ENCODE measurements at places on chromosomes 2 and 18. TPM values are rescaled to one million over a fixed set of nuclear protein-coding genes. Genes with fewer than 3 reads are reported as not detected.

The ABCB6 gene
- 16.7 TPM for total RNA-seq

GRCh38 chr2:119367472-119368099, 809 bp downstream of the DBI start:
- H3K27me3 ChIP-seq, result no peaks in the 10 kb centered on the region
- peaks cover 18% of the 10 kb centered on the region for H3K36me3 ChIP-seq
- peak; percentile 70 for DNase-seq
- peak overlapping the region; percentile 92 for H3K4me3 ChIP-seq

The TMEM37 gene
- total RNA-seq, result not detected

DNA sequence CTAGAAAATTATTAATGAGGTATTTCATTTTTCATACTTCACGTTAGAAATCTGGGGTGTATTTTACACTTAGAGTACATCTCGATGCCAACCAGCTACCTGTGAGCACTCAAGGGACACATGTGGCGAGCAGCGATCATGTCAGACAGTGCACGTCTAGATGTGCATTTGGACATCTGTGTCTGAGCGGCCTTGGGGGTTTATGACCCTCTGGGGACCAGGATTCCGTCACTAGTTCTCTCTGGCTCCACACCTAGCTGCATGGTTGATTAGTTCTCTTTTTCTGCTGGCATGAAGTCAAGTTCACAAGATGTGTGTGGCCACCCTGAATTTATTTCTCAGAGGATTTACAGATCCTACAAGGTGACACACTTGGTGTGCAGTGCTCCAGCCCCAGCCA, 192.2 kb downstream of the TSN start:
- peaks cover 10% of the 10 kb centered on the region for H3K27me3 ChIP-seq
- no peaks in the 10 kb centered on the region for H3K36me3 ChIP-seq
- DNase-seq, result no peak
- no peaks in the 10 kb centered on the region for H3K4me1 ChIP-seq

- no peak for DNase-seq
- no peak overlapping the region for H3K27ac ChIP-seq
- no peaks in the 10 kb centered on the region for H3K27me3 ChIP-seq
- H3K4me3 ChIP-seq, result no peak overlapping the region
- no peaks in the 10 kb centered on the region for H3K4me1 ChIP-seq
- no peaks in the 10 kb centered on the region for H3K36me3 ChIP-seq
Measured at GRCh38 chr2:158586491-158586890, 129.7 kb downstream of the PKP4 start.

- no peak overlapping the region for H3K4me3 ChIP-seq
- no peaks in the 10 kb centered on the region for H3K36me3 ChIP-seq
- H3K4me1 ChIP-seq, result no peaks in the 10 kb centered on the region
- DNase-seq, result no peak
- H3K27ac ChIP-seq, result no peak overlapping the region
Measured at GRCh38 chr2:206368933-206369569, 74.3 kb upstream of the ADAM23 start.

DNA sequence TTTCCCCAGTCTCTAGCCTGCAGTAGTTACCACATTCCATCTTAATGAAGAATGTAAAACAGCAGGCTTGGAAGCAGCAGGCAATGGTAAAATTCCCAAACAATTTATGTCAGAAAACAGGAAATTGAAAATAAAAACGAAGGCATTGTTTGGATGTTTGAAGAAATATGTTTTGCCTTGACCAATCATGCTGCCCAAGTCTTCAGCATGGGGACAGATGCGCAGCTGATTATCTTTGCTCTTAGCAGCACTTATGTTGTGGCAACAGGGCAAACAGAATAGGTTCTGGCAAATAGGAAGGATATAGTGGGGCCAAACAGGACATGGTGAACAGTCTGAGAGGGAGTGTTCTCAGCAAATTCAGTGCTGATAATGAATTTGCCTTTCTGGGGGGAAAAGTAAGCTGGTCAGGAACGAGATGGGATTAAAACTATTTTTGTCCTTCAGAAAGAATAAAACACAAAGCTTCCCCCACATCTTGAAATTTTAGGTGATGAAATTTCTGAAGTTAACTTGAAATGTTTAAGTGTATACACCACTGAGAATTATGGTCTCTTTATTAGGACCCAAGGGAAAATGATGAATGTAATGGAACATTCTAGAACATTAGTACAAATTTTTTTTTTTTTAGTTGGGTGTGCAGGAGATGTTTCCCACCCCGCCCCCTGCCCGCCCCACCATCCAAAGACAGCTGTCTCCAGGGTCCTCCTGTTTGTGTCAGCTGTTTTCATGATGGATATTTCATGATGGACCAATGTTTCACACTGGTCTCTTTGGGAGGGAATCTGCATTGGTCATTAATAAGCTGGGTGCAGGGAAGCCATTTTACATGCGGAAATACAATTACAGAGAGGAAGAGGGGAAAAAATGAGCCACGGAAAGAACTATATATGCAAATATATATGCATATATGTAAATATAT, 239.5 kb upstream of the REV1 start:
- H3K36me3 ChIP-seq, result no peaks in the 10 kb centered on the region
- H3K4me3 ChIP-seq, result no peak overlapping the region
- H3K4me1 ChIP-seq, result no peaks in the 10 kb centered on the region
- H3K27me3 ChIP-seq, result no peaks in the 10 kb centered on the region

- no peak overlapping the region for H3K27ac ChIP-seq
- H3K4me3 ChIP-seq, result no peak overlapping the region
- H3K36me3 ChIP-seq, result no peaks in the 10 kb centered on the region
- no peaks in the 10 kb centered on the region for H3K4me1 ChIP-seq
- DNase-seq, result no peak
Measured at GRCh38 chr2:104938231-104938941, 84.5 kb downstream of the POU3F3 start.

GRCh38 chr2:176109192-176109901, 2.3 kb downstream of the HOXD11 start:
- peaks cover 71% of the 10 kb centered on the region for H3K27me3 ChIP-seq
- peaks cover 8% of the 10 kb centered on the region for H3K4me1 ChIP-seq
- no peak overlapping the region for H3K4me3 ChIP-seq
- peaks cover 7% of the 10 kb centered on the region for H3K36me3 ChIP-seq
- DNase-seq, result no peak

GRCh38 chr2:124136110-124136509, 111.0 kb downstream of the CNTNAP5 start:
- H3K4me3 ChIP-seq, result no peak overlapping the region
- no peak for DNase-seq
- no peaks in the 10 kb centered on the region for H3K36me3 ChIP-seq
- H3K27ac ChIP-seq, result no peak overlapping the region

DNA sequence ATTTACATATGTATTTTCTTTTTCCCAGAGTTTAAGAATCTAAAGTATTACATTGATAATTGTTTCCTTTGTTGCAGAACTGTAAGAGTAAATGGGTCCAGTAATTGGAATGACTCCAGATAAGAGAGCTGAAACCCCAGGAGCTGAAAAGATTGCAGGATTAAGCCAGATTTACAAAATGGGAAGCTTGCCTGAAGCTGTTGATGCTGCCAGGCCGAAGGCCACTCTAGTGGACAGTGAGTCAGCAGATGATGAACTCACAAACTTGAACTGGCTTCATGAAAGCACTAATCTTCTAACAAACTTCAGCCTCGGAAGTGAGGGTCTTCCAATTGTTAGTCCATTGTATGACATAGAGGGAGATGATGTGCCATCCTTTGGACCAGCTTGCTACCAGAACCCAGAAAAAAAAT, 183.8 kb upstream of the STON1 start:
- H3K4me1 ChIP-seq, result peaks cover 30% of the 10 kb centered on the region
- no peaks in the 10 kb centered on the region for H3K27me3 ChIP-seq
- peaks cover 22% of the 10 kb centered on the region for H3K36me3 ChIP-seq
- H3K4me3 ChIP-seq, result no peak overlapping the region

GRCh38 chr2:68225119-68225632, 27.2 kb downstream of the PPP3R1 start:
- no peaks in the 10 kb centered on the region for H3K27me3 ChIP-seq
- no peak for DNase-seq
- no peak overlapping the region for H3K4me3 ChIP-seq
- peaks cover 63% of the 10 kb centered on the region for H3K4me1 ChIP-seq
- peak overlapping the region; percentile 5 for H3K27ac ChIP-seq
- H3K36me3 ChIP-seq, result no peaks in the 10 kb centered on the region

DNA sequence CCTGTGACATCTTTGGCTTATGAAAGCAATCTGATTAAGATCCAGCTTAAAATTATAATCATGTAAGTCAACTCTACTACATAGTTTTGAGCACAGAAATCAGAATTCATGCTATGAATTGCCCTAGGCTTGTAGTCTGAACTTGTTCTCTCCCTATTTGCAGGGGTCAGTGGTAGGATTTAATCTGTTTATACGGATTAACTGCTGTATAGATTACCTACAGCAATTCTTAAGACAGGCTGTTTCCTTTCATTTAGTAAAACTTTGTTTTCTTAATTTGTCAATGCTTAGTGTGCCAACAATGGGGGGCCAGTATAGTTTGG, 287.9 kb downstream of the PDE11A start:
- peaks cover 6% of the 10 kb centered on the region for H3K36me3 ChIP-seq
- H3K4me1 ChIP-seq, result peaks cover 33% of the 10 kb centered on the region
- H3K27ac ChIP-seq, result peak overlapping the region; percentile 76
- H3K4me3 ChIP-seq, result peak overlapping the region; percentile 70
- no peak for DNase-seq

GRCh38 chr2:102724553-102724952, 37.3 kb upstream of the TMEM182 start:
- peaks cover 31% of the 10 kb centered on the region for H3K36me3 ChIP-seq
- no peak for DNase-seq
- H3K4me3 ChIP-seq, result no peak overlapping the region
- peaks cover 3% of the 10 kb centered on the region for H3K4me1 ChIP-seq
- no peaks in the 10 kb centered on the region for H3K27me3 ChIP-seq
- H3K27ac ChIP-seq, result no peak overlapping the region

- H3K4me1 ChIP-seq, result no peaks in the 10 kb centered on the region
- H3K4me3 ChIP-seq, result no peak overlapping the region
- no peak for DNase-seq
Measured at GRCh38 chr18:53566626-53567025, 657.8 kb downstream of the MBD2 start.

DNA sequence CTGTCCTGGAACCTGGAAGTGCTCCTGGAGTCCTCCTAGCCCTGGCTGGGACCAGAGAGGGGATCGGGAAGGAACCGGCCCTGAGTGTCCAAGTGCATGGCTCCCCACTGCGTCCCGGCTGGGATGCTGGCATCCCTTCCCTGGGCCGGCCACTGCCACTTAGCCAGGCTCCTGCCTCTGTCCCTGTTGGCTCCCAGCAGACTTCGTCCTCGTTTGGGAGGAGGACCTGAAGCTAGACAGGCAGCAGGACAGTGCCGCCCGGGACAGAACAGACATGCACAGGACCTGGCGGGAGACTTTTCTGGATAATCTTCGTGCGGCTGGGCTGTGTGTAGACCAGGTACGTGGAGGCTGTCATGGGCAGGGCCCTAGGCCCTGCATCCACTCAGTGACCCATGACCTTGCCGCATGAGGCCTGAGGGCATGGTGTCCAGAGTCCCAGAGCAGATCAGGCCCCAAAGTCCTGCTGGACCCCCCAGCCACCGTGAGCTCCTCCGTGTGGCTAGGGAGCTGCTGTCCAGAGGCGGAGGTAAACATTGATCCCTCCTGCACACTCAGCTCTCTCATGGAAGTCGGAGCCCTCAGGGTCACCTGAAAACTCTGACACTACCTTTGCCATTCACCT, 7.1 kb downstream of the ANO7 start:
- H3K4me3 ChIP-seq, result no peak overlapping the region
- no peaks in the 10 kb centered on the region for H3K27me3 ChIP-seq
- no peaks in the 10 kb centered on the region for H3K36me3 ChIP-seq
- H3K27ac ChIP-seq, result no peak overlapping the region

The L3MBTL4 gene
- 10.2 TPM for total RNA-seq

DNA sequence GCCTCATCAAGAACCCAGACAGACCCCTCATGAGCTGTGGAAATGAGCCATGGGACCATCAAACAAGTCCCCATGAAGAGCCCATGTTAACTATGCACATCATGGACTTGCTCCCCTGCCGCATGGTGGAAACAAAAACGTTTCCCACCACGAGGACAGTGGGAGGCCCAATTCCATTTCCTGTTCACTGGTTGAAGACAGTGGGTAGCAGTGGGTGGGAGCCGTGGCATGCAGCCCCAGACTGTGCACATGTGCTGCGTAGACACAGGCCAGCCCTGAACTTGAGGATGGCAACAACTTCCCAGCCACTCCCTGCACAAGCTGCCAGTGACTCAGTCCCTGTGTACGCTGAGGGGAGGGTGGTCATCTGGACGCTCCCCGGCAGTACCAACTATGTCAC, 108.4 kb upstream of the LMAN1 start:
- H3K4me1 ChIP-seq, result no peaks in the 10 kb centered on the region
- no peak for DNase-seq
- H3K36me3 ChIP-seq, result no peaks in the 10 kb centered on the region
- no peak overlapping the region for H3K4me3 ChIP-seq
- peaks cover 5% of the 10 kb centered on the region for H3K27me3 ChIP-seq

The FSIP2 gene
- total RNA-seq, result 0.20 TPM

- H3K4me1 ChIP-seq, result peaks cover 25% of the 10 kb centered on the region
- no peak overlapping the region for H3K4me3 ChIP-seq
- H3K36me3 ChIP-seq, result no peaks in the 10 kb centered on the region
- H3K27me3 ChIP-seq, result peaks cover 2% of the 10 kb centered on the region
- no peak overlapping the region for H3K27ac ChIP-seq
- no peak for DNase-seq
Measured at GRCh38 chr2:64202206-64202845, 58.1 kb upstream of the PELI1 start.

DNA sequence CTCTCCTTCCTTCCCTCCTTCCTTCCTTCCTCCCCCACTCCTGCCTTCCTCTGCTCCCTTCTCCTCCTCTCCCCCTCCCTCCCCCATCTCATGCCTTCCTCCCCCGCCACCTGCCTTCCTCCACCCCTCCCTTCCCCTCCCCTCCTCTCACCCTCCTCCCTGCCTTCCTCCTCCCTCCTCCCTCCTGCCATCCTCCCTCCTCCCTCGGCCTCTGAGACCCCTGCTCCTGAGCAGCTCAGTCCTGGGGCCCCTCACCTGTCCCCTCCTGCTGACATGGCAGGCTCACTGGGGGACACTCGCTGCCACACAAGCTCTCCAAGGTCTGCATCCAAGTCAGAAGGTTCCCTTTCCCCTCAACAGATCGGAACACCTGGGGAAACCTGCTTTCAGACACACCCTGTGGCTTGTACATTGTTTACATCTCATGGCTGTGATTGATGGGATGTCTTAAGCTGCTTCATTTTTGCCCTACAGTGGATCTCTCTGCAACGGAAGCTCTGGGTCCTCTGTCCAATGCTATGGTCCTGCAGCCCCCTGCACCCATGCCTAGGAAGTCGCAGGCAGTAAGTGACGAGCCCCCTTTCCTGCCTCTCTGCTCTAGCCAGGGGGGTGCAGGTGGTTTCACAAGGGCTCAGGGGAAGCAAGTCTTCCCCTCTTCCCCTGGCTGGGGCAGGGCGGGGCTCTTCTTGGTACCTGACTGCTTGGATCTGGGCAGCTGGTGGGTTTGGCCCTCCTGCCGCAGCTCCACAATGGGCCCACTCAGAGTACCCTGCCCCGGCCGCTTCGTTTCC, 22.9 kb downstream of the ITGB1BP1 start:
- no peak overlapping the region for H3K27ac ChIP-seq
- no peaks in the 10 kb centered on the region for H3K27me3 ChIP-seq
- no peaks in the 10 kb centered on the region for H3K4me1 ChIP-seq
- no peaks in the 10 kb centered on the region for H3K36me3 ChIP-seq
- no peak overlapping the region for H3K4me3 ChIP-seq
- DNase-seq, result no peak
